ENCODE measurements at places on chromosomes 5 and 9. TPM values are rescaled to one million over a fixed set of nuclear protein-coding genes. Genes with fewer than 3 reads are reported as not detected.

DNA sequence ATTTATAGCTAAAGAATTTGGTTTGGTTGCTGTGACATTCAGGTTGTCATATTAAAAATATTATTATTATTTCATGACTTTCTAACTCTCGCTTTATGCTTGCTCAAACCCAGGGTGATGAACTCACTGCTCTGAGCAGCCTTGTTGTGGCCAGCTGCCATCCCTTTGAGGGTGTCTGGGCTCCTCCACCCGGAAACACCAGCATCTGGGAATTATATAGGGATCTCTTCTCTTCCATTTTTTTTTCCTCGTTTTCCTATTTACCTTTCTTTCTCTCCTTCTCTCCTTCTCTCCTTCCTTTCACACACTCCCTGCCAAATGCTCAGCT, 355.8 kb upstream of the SMARCA2 start:
- no peak for DNase-seq

DNA sequence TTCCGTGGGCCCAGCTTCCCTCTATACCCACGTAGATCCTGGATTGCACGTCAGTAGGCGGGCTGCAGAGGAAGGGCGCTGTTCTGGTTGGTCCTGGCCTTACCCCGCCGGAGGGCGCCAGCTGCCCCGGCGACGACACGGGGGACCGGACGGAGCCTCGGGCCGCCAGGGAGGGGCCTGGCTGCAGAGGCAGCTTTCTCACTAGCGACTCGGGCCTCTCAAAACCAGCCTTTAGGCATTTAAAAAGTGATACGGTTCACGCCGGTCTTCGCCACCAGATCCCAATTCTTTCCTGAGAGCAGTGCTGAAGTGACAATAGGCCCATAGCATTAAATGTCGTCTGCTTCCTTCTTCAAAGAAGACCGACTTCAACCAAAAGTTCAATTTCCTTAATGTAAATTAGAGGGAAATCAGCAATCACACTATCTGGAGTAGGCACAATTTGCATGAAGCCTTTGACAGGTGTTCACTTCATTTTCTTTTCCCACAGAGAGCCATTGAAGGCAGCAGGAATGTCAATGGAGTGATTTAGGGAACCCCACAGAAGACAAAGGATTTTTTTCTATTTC, 17.6 kb upstream of the UBE2D2 start:
- peak; percentile 43 for DNase-seq

GRCh38 chr9:31574006-31574765, 810.3 kb upstream of the ACO1 start:
- DNase-seq, result peak; percentile 40

DNA sequence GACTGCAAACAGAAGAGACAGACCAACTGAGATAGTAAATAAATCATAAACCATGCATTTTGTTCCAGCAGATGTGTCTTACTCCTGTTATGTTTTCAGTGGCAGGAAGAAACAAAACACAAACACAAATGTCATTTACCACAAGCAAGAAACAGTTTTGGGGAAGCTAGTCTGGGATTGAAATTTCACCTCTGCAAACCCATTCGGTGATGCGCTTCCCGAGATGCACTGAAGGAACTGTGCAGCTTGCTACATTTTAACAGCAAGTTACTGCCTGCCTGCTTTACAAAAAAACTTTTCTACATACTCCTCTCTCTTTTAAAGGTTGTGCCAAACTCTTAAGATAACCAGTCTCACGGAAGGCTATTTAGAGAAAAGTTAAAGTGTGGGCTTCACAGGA, 3.2 kb downstream of the MACROH2A1 start:
- no peak for DNase-seq

DNA sequence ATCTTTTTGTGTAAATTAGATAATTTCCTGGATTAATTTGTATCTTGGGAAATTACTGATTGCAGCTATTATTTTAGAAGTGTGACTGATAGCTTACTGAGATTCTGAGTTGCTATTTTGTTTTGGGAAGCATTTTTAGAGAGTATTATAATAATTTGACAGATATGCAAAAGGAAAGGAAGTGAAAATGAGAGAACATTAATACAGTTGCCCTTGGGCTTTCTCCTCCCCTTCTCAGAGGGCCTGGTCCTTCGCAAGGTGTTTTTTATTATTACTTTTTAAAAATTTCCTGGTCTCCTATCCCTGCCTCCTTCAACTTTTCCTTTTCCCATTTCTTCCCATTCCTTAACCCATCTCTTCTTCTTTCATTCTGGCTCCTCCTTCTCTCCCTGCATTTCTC, 32.6 kb downstream of the UBAP1 start:
- no peak for DNase-seq

FOXE1 gene
- 0.01 TPM for polyA plus RNA-seq

CD274 gene
- polyA plus RNA-seq, result 3.1 TPM

DNA sequence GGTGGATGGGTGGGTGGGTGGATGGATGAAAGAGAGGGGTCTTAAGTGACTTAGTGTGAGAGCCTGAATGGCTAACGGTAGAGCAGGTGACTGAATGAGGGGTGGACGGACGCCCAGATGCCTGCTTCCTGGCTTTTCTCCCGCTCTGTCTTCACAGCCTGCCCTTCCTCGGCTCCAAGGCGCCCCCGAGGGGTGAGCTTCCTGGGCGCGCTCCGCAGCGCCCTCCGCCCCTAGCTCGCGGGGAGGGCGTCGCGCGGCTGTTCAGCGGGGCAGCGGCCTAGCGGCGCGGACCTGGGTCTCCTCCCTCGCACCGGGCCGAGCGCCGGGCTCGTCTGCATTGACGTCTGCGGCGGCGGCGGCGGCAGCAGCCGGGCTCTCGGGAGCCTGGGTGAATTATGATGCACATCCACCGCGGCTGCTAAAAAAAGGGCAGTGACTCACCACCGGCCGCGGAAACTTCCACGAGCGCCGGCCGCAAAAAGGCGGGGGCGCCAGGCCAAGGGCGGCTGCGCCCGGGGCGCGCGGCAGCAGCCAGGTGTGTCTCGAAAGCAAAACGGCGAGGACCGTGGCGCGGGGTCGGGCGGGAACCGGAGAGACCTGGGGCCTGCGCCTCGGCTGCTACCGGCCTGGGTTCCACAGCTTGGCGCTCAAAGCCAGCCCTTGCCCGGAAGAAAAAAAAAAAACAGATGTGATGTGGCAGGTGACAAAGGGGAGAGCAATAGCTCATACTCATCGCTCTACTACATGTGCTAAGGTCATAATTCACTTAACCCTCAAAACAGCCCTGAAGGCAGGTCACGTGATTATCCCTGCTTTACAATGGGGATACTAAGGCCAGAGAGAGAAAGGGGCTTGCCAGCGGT, 143.0 kb upstream of the ADRA1B start:
- peak; percentile 93 for DNase-seq

WWC1 gene
- 3.2 TPM for polyA plus RNA-seq

GRCh38 chr9:107597743-107598217, 108.2 kb upstream of the KLF4 start:
- no peak for DNase-seq

GRCh38 chr9:35996358-35996970, 38.5 kb upstream of the OR2S2 start:
- DNase-seq, result peak; percentile 75

SAXO1 gene
- polyA plus RNA-seq, result not detected

GRCh38 chr9:36862206-36863145, 171.6 kb downstream of the PAX5 start:
- DNase-seq, result peak; percentile 36

C9orf153 gene
- 0.06 TPM for polyA plus RNA-seq

- no peak for DNase-seq
Measured at GRCh38 chr5:56229111-56229510, 4.0 kb downstream of the ANKRD55 start.

Data from fibroblast of lung (primary cell).